Osteocyte (in vitro differentiated cells): ENCODE measurements at places on chromosomes 16 and 17. TPM values are rescaled to one million over a fixed set of nuclear protein-coding genes. Genes with fewer than 3 reads are reported as not detected.

- peaks cover 9% of the 10 kb centered on the region for H3K36me3 ChIP-seq
- no peak for DNase-seq
- no peaks in the 10 kb centered on the region for H3K27me3 ChIP-seq
- H3K4me1 ChIP-seq = peaks cover 13% of the 10 kb centered on the region
- H3K4me3 ChIP-seq = peak overlapping the region; percentile 65
- H3K27ac ChIP-seq = peak overlapping the region; percentile 50
Measured at GRCh38 chr17:30292286-30292858, 628 bp upstream of the BLMH start.

The CCL23 gene
- not detected in 2 replicates for total RNA-seq

- peak; percentile 15 for DNase-seq
- no peaks in the 10 kb centered on the region for H3K36me3 ChIP-seq
- H3K27me3 ChIP-seq = peaks cover 45% of the 10 kb centered on the region
- H3K27ac ChIP-seq = no peak overlapping the region
Measured at GRCh38 chr16:23155445-23156049, 6.3 kb upstream of the USP31 start.

- H3K36me3 ChIP-seq = no peaks in the 10 kb centered on the region
- H3K27me3 ChIP-seq = peaks cover 3% of the 10 kb centered on the region
Measured at GRCh38 chr17:80453998-80454556, 22.3 kb downstream of the NPTX1 start.

DNA sequence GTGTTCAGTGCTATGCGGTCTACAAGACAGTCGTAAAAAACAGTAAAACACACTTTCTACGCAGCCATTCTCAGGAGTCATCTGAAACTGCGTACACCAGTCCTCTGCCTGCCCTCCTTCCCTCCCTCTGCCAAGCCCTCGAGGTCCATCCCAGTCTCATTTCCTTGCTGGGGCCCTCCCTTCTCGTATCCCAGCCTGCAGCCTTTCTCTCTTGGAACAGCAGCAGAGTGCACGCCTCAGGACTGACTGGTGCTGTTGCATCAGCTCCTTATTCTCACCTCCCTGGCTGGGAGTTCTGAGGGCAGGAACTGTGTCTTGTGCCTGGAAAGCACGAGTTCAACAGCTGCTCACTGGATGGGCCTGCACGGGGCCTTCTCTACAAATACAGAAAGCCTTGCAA lies 12.5 kb downstream of the FAHD1 start:
- H3K4me3 ChIP-seq = no peak overlapping the region
- no peak overlapping the region for H3K27ac ChIP-seq
- peak; percentile 63 for DNase-seq
- H3K4me1 ChIP-seq = peaks cover 2% of the 10 kb centered on the region
- no peaks in the 10 kb centered on the region for H3K36me3 ChIP-seq
- H3K27me3 ChIP-seq = no peaks in the 10 kb centered on the region

GRCh38 chr17:60392845-60393702 lies 1.1 kb upstream of the USP32 start:
- H3K27me3 ChIP-seq = no peaks in the 10 kb centered on the region
- peak overlapping the region; percentile 88 for H3K4me3 ChIP-seq
- DNase-seq = no peak
- H3K4me1 ChIP-seq = peaks cover 32% of the 10 kb centered on the region
- H3K27ac ChIP-seq = peak overlapping the region; percentile 99
- no peaks in the 10 kb centered on the region for H3K36me3 ChIP-seq

The MYH3 gene
- total RNA-seq = 2.4 and 3.2 TPM in 2 replicates

The ZNF768 gene
- 36.4 and 37.1 TPM in 2 replicates for total RNA-seq

DNA sequence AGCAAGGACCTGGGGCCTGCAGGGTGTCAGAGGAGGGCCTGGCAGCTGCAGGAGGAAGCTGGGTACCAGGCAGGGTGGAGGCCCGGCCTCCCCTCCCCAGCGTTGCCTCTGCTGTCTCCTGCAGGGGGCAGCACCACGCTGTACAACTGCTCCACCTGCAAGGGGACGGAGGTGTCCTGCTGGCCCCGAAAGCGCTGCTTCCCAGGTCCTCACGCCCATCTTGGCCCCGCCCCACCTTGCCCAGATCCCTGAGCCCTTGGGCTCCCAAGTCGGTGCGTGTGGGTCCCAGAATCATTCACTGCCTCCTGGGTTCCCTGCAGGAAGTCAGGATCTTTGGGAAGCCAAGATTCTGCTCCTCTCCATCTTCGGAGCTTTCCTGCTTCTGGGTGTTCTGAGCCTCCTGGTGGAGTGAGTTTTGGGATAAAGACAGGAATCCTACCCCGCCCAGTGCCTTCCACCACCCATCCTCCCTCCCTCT lies 1.2 kb downstream of the TMEM95 start:
- no peak overlapping the region for H3K27ac ChIP-seq
- H3K27me3 ChIP-seq = no peaks in the 10 kb centered on the region
- H3K36me3 ChIP-seq = no peaks in the 10 kb centered on the region
- peak; percentile 91 for DNase-seq
- H3K4me3 ChIP-seq = no peak overlapping the region

The TEKT1 gene
- total RNA-seq = not detected in 2 replicates

- DNase-seq = no peak
- no peak overlapping the region for H3K27ac ChIP-seq
- peaks cover 9% of the 10 kb centered on the region for H3K27me3 ChIP-seq
- peaks cover 9% of the 10 kb centered on the region for H3K36me3 ChIP-seq
- no peak overlapping the region for H3K4me3 ChIP-seq
Measured at GRCh38 chr16:1979271-1980029, 1.8 kb downstream of the NOXO1 start.

DNA sequence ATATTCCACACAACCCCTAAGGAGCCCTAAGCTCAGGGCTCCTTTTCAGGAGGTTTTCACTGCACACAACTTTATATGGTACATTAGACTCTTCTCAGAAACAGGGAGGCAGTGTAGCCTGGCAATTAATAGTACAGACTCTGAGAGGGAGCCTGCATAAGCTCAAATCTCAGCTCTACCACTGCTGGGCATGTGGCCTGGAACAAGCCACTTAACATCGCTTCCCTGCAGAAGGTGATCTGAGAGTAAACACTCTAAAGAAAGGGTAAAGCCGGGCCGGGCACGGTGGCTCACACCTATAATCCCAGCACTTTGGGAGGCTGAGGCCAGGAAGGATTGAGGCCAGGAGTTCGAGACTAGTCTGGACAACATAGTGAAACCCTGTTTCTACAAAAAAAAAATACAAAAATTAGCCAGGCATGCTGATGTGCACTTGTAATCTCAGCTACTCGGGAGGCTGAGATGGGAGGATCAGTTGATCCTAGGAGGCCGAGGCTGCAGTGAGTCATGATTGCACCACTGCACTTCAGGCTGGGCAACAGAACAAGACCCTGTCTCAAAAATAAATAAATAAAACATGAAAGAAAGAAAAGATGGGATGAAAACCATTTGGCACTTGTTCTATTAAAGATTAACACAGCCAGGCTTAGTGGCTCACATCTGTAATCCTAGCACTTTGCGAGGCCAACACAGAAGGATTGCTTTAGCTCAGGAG lies 70.7 kb upstream of the DNAJA2 start:
- H3K27me3 ChIP-seq = no peaks in the 10 kb centered on the region
- no peak overlapping the region for H3K27ac ChIP-seq
- H3K4me3 ChIP-seq = no peak overlapping the region

The TMC6 gene
- 31.2 and 32.6 TPM in 2 replicates for total RNA-seq

DNA sequence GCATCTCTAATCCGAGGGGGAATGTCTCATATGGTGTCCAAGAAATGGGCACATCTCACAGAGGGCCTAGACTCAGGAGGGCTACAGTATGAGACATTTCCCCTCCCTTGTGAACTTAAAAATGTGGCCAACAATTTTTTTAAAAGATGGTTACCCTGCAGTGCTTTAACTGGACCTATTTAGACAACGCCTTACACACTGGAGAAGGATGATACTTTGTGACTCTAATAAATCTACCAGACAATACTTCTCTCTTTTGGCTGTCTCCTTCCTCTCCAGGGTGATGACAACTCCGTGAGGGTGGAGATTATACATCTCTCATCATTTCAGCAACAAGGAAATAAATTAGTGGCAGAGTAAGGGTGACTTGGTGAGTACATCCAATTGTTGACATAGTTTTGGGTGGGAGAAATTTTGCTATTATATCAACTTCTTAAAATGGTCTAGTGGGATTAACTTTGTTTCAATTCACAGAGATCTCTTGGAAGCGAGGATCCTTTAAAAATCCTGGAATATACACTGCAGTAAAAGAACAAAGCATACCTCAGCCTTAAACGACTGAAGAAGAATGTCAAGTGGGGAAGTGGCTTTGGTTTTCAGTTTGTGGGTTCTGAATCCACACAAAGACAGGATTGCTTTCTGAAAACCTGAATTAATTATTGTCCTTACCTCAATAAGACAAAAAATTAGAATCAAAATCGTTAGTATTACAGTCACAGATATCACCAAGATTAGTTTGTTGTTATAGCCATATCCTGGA lies 89.8 kb downstream of the KPNA2 start:
- H3K36me3 ChIP-seq = peaks cover 48% of the 10 kb centered on the region
- peaks cover 2% of the 10 kb centered on the region for H3K4me1 ChIP-seq
- DNase-seq = no peak
- H3K27ac ChIP-seq = no peak overlapping the region
- H3K27me3 ChIP-seq = no peaks in the 10 kb centered on the region

The EIF5A gene
- 352 and 359 TPM in 2 replicates for total RNA-seq

- peaks cover 23% of the 10 kb centered on the region for H3K4me1 ChIP-seq
- H3K27ac ChIP-seq = no peak overlapping the region
- DNase-seq = no peak
- H3K27me3 ChIP-seq = no peaks in the 10 kb centered on the region
- peaks cover 8% of the 10 kb centered on the region for H3K36me3 ChIP-seq
Measured at GRCh38 chr17:1558401-1558800, 4.2 kb downstream of the PITPNA start.

- DNase-seq = no peak
- no peak overlapping the region for H3K27ac ChIP-seq
- peaks cover 30% of the 10 kb centered on the region for H3K4me1 ChIP-seq
Measured at GRCh38 chr16:64397042-64397441, 724.8 kb downstream of the CDH11 start.

- H3K27ac ChIP-seq = no peak overlapping the region
- peaks cover 25% of the 10 kb centered on the region for H3K4me1 ChIP-seq
- H3K4me3 ChIP-seq = no peak overlapping the region
- no peaks in the 10 kb centered on the region for H3K27me3 ChIP-seq
- peaks cover 2% of the 10 kb centered on the region for H3K36me3 ChIP-seq
- DNase-seq = peak; percentile 67
Measured at GRCh38 chr16:3646348-3646920, 8.1 kb upstream of the DNASE1 start.

- H3K27me3 ChIP-seq = no peaks in the 10 kb centered on the region
- no peak for DNase-seq
- H3K27ac ChIP-seq = no peak overlapping the region
- peaks cover 5% of the 10 kb centered on the region for H3K4me1 ChIP-seq
- no peaks in the 10 kb centered on the region for H3K36me3 ChIP-seq
Measured at GRCh38 chr17:6430769-6431168, 4.2 kb downstream of the AIPL1 start.

- H3K4me3 ChIP-seq = no peak overlapping the region
- H3K27me3 ChIP-seq = no peaks in the 10 kb centered on the region
- H3K4me1 ChIP-seq = no peaks in the 10 kb centered on the region
- no peak overlapping the region for H3K27ac ChIP-seq
- no peaks in the 10 kb centered on the region for H3K36me3 ChIP-seq
Measured at GRCh38 chr17:40378966-40379365, 14.4 kb upstream of the GJD3 start.

DNA sequence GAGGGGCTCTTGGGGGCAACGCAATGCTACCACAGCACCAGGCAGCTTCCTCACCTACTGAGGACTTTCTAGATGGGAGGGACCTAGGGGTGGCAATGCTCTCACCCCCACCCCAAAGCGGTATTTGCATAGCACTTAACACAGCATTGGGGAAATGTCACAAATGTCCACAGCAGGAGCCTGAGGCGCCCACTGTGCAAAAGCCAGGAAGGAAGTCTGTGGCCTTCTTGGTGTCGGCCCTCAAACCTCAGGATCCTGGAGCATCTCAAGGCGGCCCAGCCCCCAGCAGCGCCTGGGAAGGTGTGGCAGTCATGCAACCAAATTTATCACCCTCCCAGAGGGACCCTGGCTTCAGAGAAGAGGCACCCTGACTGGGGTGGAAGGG lies 45.3 kb downstream of the WNT3 start:
- DNase-seq = no peak
- H3K27me3 ChIP-seq = no peaks in the 10 kb centered on the region
- H3K36me3 ChIP-seq = no peaks in the 10 kb centered on the region
- no peak overlapping the region for H3K27ac ChIP-seq
- no peak overlapping the region for H3K4me3 ChIP-seq
- H3K4me1 ChIP-seq = peaks cover 8% of the 10 kb centered on the region
